Activated CD8-positive, alpha-beta memory T cell treated with anti-CD3 and anti-CD28 coated beads for 1 hour (primary cell): ENCODE measurements at places on chromosomes 2 and 18.

- DNase-seq: no peak
These were observed 818 bp upstream of the IKZF2 start for GRCh38 chr2:213152065-213152794.

DNA sequence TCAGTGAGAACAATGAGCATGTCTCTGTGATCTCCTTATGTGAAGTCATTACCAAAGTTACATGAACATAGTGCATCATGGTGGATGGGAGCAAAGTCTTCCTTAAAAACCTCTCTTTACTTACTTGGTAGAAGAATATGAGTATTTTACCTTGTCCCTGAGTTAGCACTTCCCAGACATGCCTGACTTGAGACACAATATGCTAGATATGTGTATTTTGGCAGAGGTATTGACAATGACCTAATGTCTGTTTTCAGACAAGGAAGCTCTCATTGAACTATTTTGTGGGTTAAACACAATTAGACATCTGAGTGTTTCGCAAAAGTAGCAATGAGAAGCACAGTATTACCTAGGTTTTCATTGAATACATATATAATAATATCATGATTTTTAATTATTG lies 99.1 kb upstream of the MC4R start:
- no peak for DNase-seq

DNA sequence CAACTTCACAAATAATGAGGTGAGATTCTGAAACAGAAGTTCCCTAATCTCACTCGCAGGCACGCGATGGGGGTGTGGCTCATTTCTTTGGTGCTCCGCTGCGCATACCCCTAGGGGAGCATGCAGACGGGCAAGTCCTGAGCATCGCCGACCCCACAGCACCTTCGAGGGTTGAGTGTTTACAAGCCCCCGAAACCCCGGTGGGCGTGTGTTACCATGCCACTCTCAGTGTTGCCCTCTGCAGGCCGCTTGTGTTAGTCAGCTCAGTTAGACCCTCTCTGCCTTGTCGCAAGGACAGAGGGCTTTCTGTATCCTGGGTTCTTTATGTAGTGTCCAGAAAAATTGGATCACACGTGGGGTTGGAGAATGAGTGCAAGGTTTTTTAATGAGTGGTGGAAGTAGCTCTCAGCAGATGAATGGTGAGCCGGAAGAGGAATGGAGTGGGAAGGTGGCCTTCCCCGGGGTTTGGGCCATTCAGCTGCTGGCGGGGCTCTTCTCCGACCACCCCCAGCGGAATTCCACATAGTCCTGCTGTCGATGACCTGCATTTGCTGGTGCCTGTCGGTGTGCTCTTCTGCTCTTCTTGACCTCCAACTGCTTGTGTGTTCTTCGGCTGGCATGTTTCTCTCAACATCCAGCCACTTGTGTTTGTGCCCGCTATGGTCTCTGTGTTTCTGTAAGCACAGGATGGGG lies 191.3 kb downstream of the RPRM start:
- DNase-seq: no peak

GRCh38 chr2:9952286-9952737 lies 819 bp downstream of the GRHL1 start:
- DNase-seq: no peak

- no peak for DNase-seq
These were observed 8.9 kb downstream of the ARHGEF4 start for GRCh38 chr2:130845505-130846085.

DNA sequence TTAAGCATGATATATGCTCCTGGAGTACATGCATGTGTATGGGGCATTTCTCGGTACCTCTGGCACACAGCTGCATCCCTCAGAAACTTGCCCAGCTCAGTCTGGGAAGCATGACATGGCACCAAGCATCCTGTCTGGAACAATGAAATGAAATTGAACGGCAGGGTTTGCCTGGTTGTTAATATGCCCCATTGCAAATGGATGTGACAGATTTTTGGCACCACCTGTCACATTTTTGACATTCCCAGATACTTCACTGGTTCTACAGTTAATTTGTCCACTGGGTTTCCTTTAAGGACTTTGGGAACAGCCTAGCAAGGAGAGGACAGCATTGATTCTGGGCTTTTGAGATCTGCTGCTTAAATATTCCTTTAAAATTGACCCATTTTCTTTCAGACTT lies 305.8 kb downstream of the TSN start:
- DNase-seq: no peak
